NCI-H774 (cell line): ENCODE measurements at places on chromosomes 2 and 18.

GRCh38 chr18:29154758-29155725 lies 978.1 kb upstream of the CDH2 start:
- no peak for DNase-seq

GRCh38 chr2:27379383-27379835 lies 1.1 kb downstream of the ZNF513 start:
- DNase-seq, result no peak

DNA sequence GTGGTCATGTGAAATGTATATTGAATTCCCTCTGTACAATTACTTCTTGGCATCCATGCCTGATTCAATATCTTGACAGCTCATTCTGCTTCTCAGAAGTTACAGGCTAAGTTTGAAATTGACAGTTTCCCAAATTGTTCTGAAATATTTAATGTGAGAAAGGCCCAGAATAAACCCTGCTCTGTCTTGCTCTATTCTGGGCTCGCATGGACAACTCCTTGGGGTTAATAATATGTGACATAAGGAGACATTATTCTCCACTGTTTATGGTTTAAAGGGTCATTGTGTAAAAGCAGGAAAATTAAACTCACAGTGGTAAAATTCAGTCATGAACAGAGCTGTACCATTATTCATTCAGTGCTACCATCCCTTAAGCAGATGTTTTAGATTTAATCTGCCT lies 160.7 kb upstream of the CNTNAP5 start:
- no peak for DNase-seq

DNA sequence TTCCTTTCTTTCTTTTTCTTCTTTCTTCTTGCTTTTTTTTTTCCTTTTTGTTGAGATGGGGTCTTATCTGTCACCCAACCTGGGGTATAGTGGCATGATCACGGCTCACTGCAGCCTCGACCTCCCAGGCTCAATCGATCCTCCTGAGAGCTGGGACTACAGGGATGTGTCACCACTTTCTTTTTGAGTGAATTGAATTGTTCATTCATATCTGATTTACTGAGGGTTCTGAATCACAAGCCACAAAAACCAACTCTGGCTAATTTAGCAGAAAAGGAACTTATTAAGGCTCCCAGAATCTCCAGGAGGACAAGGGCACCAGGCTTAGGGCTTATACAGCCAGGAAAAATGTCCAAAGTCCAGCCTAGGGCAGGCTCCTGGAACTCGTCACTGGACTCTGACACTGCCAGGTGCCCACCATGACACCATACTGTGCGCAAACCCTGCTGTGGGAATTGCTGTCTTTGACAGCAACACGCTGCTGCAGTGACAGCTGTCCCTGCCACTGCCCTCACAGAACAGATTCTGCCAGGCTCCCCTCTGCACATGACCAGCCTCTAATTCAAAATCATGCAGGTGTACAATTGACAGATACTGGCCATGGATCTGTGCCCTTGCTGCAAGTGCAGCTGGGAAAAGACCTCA lies 42.9 kb upstream of the EML6 start:
- no peak for DNase-seq

DNA sequence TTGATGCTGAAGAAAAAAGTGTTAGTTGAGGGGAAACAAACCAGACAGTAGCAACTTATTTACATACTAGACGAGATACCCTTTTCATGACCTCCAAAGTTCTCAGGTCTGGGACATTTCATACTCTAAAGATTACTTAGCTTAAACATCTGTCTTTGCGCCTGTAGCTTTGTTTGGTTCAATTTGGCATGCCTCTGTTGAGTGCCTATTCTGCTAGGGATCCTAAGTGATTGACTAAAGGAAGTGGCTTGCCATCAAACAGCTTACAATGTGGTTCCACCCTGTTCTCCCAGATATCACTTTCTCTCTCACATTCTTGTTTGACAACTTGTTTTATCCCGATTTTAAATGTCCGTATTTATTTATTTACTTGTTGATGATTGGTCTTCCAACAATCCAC lies 488.8 kb downstream of the PARD3B start:
- peak; percentile 30 for DNase-seq

GRCh38 chr2:128536925-128537620 lies 218.4 kb upstream of the HS6ST1 start:
- DNase-seq, result no peak

GRCh38 chr18:32441533-32441932 lies 29.1 kb downstream of the GAREM1 start:
- no peak for DNase-seq

GRCh38 chr18:28041366-28041765 lies 135.6 kb downstream of the CDH2 start:
- no peak for DNase-seq

- DNase-seq, result no peak
Observed at GRCh38 chr2:240647503-240648154, 22.3 kb downstream of the GPR35 start.

GRCh38 chr2:108244667-108245414 lies 5.1 kb downstream of the SULT1C3 start:
- DNase-seq, result no peak

- no peak for DNase-seq
Observed at GRCh38 chr18:78487649-78488048, 492.0 kb upstream of the SALL3 start.

DNA sequence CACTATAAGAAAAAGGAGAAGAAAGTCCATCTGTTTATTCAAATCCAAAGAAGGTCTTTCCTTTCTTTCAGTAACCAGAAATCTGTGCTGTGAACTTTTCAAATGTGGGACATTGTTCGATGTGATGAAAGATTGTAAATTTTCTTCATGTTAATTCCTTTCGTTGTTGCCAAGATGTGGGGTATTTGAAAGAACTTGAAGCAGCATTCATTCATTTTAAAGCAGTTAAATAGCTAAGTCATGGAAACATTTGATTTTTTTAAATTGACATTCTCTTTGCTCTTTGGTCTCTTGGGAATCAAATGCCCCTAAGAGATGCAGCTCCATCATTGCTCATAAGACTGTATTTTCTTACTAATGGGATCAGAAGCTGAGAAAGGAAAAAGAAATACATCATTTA lies 93.7 kb upstream of the EHBP1 start:
- no peak for DNase-seq

- no peak for DNase-seq
Observed at GRCh38 chr18:49340446-49340845, 120.0 kb downstream of the DYM start.

DNA sequence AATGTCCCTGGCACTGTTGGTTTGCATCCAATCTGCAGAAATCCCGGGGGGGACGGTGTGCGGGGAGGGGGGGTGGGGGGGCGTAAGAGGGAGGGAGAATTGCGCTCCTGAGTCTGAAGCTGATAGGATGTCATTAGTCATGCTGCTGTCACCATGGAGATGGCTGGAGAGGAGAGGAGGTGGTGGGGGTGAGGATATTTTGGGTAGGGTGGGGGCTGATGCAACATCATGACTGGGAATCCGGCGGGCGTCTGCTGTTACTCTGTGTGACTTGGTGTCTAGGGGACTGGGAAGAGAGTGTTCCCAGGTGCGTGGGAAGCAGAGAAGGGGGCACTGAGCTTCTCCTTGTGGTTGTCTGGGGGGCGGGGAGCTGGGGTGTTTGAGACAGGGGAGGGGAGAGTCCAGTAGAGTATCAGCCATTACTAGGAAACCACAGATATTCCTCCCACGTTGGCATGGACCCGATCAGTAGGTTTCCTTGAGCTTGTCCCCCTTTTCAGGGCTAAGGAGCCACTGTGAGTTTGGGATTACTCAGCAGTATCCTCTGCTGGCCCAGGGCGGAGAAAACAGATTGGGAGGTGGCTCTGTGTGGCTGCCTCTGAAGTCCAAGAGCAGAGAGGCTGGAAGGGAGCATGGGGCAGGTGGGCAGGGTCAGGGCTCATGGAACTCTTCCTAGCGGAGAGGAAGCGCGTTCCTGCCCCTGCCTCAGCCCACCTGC lies 18.9 kb downstream of the TET3 start:
- no peak for DNase-seq

- no peak for DNase-seq
Observed at GRCh38 chr2:177225965-177226360, 13.4 kb downstream of the HNRNPA3 start.

- DNase-seq, result no peak
Observed at GRCh38 chr2:9578467-9579235, 23.0 kb upstream of the ADAM17 start.

DNA sequence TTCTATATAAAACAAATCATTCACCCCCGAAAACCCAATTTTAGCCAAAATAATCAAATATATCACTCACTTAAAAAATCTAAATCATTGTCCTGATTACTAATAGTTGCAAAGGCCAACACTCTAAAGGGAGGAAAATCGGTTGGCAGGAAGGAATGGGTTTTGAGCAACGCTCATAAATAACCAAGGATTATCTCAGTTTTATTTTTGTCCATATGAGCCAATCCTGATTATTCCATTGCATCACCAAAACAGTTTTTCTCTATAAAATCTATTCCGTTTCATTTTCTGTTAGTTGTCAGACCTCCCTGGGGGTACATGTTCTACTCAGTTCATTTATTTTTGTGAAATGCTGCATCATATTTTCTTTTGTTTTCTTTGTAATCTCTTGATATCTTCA lies 174.1 kb downstream of the LRATD1 start:
- DNase-seq, result no peak

DNA sequence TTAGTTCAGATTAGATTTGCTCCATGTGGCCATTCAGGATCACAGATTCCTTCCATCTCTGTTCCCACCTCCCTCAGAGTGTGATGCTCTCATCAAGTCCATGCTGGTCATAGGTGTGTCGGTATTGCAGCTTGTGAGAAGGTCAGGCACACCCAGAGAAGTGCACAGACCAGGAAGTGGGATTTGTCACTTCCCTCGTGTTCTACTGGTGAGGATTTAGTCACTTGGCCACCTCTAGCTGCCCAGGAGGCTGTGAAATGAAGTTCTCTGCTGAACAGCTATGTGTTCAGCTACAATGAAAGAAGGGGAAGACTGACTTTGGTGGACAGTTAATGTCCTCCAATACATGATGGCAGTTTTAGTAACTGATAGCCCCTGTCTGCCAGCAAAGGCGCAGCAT lies 3.5 kb upstream of the LANCL1 start:
- DNase-seq, result no peak

DNA sequence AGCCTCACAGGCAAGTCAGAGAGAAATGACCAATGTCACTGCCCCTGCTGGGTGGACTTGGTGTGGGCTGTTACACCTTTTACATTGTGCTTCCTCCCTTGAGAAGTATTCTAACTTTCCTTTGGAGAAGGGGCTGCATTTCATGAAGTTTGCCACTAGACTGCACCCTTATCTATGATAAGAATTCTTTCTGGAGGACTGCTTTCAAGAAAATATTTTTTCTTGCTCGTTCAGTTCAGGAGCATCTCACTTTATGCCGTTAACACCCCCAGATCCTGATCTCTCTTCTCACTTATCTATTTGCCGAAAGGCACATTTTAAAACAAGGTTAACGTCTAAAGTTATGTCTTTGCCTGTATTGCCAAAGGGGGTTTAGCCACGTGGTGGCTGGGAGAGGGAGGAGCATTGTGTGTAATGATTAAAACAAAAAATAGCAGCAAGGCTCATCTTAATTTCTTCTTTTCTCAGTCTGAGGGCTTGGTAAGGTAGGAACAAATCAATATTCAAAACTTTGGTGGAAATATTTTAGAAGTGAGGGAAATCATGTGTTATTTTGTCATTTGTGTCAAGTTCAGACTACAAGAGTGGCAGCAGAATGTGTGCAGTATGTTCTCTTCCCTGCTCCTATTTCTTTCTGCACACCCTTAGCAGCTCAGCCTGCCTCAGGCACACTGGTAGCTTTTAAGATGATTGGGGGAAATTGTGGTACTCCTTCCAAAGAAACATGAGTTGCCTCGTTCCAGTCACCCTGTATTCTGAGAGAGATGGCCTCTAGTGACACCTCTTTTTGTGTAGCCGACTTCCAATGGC lies 1.6 kb upstream of the IGFBP5 start:
- no peak for DNase-seq

DNA sequence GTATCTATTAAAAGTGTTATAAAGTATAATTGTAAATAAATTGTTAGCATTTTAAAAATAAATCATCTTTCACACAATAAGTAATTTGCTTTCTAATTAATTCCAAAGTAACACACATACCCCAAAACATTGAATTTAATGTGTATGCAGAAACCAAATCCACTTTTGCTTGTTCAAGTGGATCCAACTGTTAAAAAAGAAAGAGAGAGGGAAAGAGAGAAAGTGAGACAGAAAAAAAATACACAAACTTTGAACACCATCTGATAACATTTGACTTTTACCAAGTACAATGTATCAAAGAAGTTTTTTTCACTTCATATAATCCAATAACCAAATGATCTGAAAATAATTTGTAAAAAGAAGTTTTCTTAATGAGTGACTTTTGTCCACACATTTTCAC lies 16.6 kb downstream of the C1D start:
- DNase-seq, result no peak

- no peak for DNase-seq
Observed at GRCh38 chr2:126970583-126970982, 71.9 kb downstream of the TEX51 start.

- DNase-seq, result no peak
Observed at GRCh38 chr2:185785851-185786473, 47.4 kb downstream of the FSIP2 start.

DNA sequence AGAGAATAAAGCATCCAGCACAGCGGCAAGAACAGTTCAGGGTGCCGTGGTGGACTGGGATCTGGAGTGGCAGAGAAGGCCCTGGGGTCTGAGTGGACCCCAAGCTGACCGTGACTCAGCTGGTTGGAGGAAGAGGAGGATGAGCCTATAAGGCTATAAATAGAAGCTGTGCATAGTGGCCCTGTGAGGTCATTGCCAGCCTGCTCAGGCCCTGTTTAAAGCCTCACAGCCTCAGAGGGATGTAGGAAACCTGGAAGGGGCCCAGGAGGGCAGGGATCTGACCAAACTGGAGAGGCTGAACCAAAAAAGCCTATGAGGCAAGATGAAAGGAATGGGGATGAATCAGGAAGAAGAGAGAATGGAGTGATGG lies 11.3 kb upstream of the DES start:
- no peak for DNase-seq

DNA sequence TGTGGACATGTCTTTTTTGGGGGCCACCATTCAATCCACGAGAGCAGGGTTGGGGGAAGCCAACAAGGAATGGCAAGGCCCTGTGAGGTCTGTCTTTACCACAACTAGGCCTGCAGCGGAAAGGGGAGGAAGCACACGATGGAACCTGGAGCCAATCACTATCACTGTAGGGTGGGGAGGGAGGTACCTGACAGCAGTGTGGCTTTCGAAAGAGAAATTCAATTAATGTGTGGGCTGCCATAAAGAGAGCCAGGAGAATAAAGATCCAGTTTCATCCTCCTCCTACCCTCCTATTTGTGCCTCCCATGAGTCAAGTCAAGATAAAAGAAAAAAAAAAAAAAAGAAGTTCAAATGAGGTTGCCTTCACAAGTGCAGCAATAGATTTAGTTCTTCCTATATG lies 18.9 kb upstream of the RBMS1 start:
- DNase-seq, result no peak

DNA sequence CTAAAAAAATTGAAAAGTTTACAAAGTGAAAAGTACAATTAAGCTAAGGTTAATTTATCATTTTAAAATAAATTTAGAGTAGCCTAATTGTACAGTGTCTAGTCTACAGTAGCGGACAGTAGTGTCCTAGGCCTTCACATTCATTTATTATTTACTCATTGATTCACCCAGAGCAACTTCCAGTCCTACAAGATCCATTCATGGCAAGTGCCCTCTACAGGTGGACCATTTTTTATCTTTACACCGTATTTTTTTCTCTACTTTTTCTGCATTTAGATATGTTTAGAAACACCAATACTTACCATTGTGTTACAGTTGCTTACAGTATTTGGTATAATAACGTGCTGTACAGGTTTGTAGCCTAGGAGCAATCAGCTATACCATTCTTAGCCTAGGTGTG lies 84.1 kb downstream of the TSN start:
- no peak for DNase-seq

- no peak for DNase-seq
Observed at GRCh38 chr2:183186296-183186695, 62.1 kb downstream of the NUP35 start.
